NCI-H1105 treated with DMSO at 0.1 percent for 48 hours (cell line): ENCODE measurements at places on chromosomes 3 and 15.
A peak's percentile ranks its signal among the peaks of the same experiment; 100 is the strongest.

DNA sequence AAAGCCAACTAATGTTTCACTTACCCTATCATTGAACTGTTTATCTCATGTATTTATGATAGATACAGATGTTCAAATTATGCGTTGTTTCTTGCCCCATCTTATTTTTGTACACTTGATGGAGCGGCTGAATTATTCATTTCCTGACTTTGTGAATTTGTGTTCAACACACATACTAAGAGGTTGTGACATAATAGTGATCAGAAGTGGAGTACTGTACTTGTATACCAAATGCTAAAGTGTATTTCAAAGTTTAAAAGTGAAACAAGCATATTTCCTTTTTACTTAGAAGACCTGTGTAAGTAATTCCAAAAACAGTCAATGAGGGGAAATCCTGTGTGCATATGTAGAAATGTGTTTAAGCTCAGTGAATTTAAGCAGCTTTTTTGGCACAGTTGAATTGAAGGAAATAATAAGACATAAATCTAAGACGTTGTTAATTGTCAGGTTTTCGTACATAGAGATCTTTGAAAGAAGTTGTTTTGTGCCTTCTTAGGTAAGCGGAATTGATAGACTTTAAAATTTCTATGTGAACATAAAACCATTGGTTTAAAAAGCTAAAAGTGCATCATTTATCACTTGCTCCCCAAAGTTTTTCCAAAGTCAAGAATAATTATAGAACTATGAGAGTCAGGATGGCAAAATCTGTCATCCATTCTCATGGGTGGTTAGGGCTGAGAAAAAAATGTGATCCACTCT is 1.9 kb downstream of the NFKBIZ start:
- no peak for DNase-seq

DNA sequence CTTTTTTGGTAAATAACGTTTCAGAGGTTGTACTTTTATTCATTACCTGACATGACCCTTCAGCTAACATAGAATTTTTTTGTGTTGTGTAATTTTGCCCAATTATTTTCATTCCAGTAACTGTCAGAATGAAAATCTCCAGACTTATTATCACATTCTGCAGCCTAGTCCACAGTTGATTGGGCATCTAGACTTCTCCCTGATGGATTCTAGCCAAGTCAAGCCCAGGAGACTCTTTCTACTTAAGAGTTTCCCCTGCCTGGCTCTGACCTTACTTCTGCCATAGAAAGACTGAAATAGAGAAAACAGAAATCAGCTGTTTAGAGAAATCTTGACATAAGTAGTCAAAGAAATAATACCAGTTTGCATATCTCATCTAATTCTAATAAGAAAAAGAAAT is 82.9 kb upstream of the CDAN1 start:
- DNase-seq = no peak

DNA sequence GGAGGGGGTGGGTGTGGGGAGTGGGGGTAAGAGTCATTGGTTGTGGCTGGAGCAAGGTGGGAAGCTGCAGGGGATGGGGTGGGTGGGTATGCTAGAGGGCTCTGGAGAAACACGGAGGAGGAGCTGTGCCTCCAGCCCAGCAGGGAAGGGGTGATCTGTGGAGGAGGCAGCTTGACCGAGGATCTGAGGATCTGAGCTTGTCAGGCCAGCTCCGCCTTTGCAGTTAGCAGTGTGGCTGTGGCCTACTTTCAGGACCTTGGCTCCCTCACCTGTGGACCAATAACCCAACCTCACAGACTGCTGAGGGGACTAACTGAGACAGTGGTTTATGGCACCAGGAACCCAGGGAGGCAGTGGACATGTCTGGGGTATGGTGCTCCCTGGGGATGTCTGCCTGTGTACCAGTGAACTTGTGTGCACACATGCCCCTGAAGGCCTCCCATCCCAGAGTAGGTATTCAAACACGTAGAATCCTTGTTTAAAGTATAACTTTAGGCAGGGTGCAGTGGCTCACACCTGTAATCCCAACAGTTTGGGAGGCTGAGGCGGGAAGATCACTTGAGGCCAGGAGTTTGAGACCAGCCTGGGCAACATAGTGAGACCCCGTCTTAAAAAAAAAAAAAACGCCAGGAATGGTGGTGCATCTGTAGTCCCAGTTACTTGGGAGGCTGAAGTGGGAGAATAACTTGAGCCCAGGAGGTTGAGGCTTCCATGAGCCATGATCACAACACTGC is 52.5 kb upstream of the LINGO1 start:
- no peak for DNase-seq

DNA sequence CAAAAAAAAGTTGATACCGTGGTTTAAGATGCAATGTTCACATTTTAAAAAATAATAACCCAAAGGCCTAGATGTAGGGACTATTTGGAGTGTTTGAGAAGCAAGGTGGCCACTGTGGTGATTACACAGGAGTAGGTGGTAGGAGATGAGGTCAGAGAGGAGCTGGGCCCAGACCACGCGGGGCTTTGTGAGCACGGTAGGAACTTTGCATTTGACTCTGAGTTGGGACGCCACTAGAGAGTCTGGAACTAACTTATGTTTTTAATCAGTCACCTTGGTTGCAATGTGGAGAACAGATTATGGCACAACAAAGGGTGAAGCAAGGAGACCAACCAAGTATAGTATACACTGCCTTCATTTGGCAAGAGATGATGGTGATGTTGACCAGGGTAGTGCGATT is 351.7 kb downstream of the MECOM start:
- no peak for DNase-seq

DNA sequence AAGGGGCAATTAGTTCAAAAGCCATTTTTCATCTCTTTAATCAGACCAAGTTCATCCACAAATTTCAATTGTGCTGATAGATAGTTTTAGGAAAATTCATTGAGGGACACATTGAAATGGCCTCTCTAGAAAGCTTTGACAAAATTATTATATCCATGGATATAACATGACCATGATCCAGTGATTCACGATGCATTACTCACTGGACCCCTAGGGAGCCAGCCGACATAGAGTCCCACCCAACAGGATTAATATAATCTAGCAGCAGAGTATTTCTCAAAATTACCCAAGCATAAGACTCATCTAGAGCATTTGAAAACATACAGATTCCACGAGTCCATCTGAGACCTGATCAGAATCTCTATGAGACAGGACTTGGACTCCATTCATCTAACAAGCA is 100.3 kb downstream of the FRMD5 start:
- no peak for DNase-seq

DNA sequence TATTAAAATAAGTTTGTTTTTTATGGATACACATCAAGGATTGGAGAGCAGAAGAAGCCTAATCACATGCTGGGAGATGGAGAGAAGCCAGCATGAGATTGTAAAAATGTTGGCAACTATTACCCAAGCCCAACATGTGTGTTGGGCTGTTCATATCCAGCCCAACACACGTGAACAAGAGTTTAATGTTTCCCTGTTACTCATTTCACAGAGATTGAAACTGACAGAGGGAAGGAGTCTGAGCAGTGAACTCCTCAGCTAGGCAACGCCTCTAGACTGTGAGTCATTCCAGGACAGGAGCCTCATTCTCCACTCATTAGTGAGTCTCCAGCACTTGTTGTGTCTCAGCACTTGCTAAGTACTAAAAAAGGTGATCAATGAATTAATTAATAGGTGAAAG is 43.2 kb upstream of the CMSS1 start:
- no peak for DNase-seq

- no peak for DNase-seq
Observed at GRCh38 chr15:45386974-45387373, 8.6 kb upstream of the GATM start.

- DNase-seq = no peak
Observed at GRCh38 chr3:167198949-167199600, 181.0 kb downstream of the ZBBX start.

GRCh38 chr3:175127075-175127662 is 268.0 kb downstream of the NAALADL2 start:
- no peak for DNase-seq

GRCh38 chr3:45143673-45144671 is 2.2 kb downstream of the CDCP1 start:
- no peak for DNase-seq

- no peak for DNase-seq
Observed at GRCh38 chr15:33135355-33135781, 59.1 kb downstream of the FMN1 start.

GRCh38 chr15:63436872-63437375 is 55.3 kb upstream of the CA12 start:
- peak; percentile 86 for DNase-seq

- DNase-seq = no peak
Observed at GRCh38 chr3:143475981-143476380, 356.4 kb downstream of the CHST2 start.

DNA sequence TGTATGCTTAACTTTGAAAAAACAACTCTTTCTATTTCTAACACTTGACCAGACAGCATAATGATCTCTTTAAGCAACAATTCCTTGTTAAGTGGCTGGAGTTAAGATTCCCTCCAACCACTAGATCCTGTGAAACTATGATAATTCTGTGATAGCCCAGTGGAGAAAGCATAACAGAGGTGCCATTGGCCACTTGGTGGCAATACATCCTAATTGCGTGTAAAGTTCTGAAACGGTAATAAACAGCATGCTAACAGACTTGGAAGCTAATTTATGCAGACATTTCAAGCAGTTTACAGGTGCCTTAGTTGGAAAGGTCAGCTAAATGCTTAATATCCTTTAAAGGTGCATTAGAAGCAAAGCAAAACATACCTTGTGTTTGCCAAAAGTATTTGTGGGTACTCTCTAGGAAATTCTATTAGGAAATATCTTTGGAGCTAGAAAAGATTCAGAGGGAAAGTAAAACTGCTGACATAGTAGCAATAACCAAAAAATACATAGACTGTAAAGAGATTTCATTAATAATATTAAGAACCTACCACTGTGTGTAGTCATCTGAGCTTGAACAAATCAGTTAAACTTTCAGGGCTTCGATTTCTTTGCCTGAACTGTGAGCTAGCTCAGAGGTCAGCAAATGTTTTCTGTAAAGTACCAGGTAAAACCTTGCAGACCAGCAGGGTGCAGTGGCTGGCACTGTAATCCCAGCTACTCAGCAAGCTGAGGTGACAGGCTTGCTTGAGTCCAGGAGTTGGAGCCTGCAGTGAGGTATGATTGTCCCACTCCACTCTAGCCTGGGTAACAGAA is 19.0 kb upstream of the CSTA start:
- no peak for DNase-seq

- no peak for DNase-seq
Observed at GRCh38 chr3:172606021-172606420, 82.8 kb upstream of the TNFSF10 start.

DNA sequence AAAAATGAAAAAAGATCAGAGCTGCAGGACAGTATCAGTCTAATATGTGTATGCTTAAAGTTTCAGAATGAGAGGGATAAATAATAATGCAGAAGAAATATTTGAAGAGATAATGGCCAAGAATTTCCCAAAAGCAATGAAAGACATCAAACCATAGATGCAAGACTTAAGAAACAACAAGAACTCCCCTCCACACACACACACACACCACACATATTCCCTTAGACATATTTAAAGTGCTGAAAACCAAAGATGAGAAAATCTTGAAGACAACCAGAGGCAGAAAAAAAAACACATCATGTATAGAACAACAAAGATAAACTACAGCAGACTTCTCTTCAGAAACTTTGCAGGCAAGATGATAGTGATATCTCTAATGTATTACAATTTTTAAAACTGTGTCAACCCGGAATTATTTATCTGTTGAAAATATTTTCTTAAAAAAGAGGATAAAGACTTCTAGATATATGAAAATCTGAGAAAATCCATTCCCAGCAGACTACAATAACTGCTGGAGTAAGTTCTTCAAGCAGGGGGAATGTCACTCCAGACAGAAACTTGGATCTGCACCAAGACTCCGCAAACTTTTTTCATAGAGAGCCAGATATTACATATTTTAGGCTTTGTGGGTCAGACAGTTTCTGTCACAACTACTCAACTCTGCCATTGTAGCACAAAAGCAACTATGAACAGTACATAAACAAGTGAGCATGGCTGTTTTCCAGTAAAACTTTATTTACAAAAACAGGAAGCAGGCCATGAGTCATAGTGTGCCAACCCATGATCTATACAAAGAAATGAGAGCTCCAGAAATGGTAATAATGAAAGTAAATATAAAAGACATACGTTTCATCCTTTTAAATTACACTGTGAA is 223.4 kb upstream of the CGNL1 start:
- DNase-seq = no peak

GRCh38 chr3:100603469-100603868 is 5.9 kb upstream of the ADGRG7 start:
- no peak for DNase-seq

GRCh38 chr15:98923171-98923570 is 84.4 kb downstream of the PGPEP1L start:
- DNase-seq = no peak

DNA sequence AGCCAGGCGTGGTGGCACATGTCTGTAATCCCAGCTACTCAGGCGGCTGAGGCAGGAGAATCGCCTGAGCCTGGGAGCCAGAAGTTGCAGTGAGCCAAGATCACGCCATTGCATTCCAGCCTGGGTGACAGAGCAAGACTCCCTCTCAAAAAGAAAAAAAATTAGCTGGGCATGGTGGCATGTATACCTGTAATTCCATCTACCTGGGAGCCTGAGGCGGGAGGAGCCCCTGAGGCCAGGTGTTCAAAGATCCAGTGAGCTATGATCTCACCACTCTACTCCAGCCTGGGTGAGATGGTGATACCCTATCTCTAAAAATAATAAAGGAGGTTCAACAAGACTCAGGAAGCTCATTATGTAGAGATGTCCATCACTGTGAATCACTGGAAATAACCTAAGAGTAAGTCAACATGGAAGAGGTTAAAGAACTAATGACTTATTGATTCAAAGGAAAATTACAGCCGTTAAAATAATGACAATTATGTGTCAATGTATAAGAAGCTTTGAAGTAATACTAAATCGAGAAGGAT is 19.8 kb upstream of the RAB7A start:
- no peak for DNase-seq

GRCh38 chr3:67437789-67438188 is 216.6 kb downstream of the SUCLG2 start:
- no peak for DNase-seq

DNA sequence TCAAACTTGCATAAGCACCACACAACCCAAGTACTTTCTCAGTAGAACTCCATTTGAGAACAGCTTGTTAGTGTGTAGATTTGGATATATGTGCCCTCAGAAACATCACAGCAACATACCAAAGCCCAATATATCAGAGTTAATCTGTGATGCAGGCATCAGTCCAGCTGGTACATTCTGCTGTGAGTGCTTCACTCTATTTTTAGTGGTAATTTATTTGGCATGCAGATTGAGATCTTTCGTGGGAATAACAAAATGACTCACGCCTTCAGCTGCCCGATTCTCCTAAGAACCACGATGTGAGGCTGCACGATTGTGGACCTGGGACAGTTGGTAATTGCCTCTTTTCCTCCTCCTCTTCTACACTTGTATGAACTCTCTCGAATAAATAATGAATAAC is 730.7 kb downstream of the SQOR start:
- DNase-seq = peak; percentile 26

- DNase-seq = no peak
Observed at GRCh38 chr3:172184106-172184822, 144.9 kb downstream of the FNDC3B start.

- DNase-seq = no peak
Observed at GRCh38 chr3:42822828-42823227, 13.6 kb downstream of the ACKR2 start.

GRCh38 chr15:60620708-60621107 is 141.8 kb upstream of the ICE2 start:
- no peak for DNase-seq
